ENCODE measurements at places on chromosomes 4 and X.
A peak's percentile ranks its signal among the peaks of the same experiment; 100 is the strongest.

DNA sequence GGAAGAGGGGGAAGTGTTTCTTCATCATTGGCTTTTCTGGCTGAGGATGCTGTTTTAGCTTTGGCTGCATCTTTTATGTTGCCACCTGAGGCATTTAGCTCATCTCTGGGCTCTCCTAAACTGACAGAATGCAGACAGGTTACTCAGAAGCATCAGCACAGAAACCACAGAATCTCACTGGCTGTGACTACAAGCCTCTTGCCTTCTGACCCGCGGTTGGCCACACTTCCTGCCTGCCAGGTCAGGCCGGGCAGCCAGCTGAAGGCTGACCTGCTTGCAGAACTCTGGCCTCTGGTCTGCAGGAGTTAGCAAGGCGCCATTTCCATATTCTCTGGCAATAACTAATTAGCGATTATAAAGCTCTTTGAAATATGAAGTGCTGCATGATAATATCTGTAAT is 366.5 kb downstream of the MID1IP1 start:
- no peak for DNase-seq

- DNase-seq = no peak
Measured at GRCh38 chr4:1907848-1908525, 36.8 kb downstream of the NSD2 start.

DNA sequence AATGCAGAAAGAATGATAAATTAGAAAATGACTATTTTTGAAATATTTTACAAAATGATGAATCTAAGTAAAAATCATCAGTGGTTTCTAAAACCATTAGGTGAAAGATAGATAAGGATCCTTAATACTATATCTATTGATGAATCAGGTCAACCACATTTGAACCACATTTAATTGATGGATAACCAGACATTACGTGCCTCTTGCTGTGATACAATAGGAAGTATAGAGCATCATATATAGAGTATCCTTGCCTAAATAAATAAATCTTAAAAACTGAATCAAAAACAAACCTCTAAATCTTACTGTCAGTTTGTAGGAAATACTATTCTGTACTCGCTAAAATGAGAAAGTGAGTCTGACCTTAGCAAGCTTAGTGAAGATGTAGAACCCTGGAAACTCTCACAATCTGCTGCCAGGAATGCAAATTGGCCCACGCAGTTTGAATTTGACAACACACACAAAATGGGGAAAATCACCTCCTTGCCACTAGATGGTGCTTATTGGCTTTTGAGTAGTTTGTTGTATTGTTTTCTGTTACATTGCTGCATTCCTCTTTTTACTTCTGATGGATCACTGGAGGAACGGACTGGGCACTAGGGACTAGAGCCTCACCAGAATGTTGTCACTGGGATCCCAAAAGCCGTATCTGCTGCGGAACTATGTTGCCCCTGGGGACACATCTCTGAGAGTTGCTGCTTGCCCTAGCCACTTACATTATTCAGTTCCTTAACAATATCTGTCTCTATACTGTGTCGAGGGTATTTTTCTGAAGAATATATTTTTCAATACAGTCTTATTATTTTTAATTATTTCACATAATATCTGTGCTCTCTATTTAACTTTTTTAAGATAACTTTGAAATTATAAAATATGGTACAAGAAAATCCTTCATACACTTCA is 25.4 kb upstream of the SLAIN2 start:
- peak; percentile 85 for DNase-seq

GRCh38 chr4:14877246-14878225 is 124.7 kb upstream of the CPEB2 start:
- peak; percentile 21 for DNase-seq

DNA sequence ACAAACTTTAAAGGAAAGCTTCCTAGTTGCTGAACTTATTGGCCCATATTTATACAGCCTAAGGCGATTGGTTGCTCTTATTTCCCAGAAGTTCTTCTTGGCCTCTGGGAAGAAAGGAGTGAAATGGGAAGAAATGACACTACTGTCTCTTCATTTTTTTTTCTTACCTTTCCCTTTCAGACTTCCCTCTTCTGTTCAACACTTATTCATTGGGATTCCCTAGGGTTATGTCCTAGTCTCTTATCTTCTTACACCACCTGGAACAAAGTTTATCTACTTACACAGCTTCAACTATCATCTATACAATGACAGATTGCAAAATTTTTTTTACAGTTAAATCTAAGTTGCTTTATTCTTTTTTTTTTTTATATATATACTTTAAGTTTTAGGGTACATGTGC is 68.0 kb downstream of the SNX12 start:
- DNase-seq = peak; percentile 34

GRCh38 chrX:18353931-18354368 is 538 bp downstream of the SCML2 start:
- no peak for DNase-seq

GRCh38 chr4:188717661-188718060 is 578.4 kb downstream of the TRIML1 start:
- no peak for DNase-seq

- DNase-seq = no peak
Measured at GRCh38 chrX:121782544-121782943, 735.1 kb downstream of the GLUD2 start.

DNA sequence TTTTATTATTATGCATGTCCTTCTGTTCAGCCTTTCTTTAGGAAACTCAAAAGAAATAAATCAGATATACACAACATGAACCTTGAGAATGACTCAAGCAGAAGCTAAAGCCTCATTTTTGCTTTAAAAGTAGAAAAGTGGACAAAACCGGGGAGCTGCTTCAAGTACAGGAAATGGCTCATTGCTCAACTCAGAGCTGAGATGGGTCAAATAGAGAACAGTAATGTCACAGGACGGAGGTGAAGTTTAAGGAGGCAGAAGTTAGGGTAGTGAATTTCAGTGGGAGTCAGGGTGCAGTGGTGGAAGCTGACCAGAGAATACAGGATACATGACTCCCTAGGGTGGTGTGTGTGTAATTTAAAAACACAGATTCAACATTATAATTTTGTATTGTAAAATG is 22.2 kb downstream of the PHKA2 start:
- no peak for DNase-seq

DNA sequence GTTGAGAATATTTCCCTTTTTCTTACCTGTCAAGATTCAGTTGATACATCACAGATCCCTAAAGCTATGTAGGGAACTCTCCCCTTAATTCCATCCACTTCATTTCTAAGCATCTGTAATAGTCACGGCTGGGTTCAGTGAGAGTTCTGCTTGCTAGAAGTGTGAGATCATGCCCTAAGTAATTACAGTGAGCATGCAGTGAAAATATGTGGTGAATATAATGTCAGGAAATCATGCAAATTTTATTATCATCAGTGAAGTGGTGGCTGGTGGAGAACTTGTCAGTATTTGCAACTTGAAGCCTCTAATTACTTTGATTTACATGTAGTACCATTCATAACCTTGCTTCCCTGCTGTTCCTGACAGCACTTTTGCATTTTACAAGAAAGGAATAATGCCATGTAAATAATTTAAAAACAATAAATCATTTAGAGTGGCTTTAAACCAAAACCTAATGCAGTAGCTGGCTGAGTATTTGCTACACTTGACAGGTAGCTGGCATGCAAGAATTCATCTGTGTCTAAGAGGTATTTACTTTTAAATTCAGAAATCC is 28.3 kb upstream of the CFAP299 start:
- no peak for DNase-seq

DNA sequence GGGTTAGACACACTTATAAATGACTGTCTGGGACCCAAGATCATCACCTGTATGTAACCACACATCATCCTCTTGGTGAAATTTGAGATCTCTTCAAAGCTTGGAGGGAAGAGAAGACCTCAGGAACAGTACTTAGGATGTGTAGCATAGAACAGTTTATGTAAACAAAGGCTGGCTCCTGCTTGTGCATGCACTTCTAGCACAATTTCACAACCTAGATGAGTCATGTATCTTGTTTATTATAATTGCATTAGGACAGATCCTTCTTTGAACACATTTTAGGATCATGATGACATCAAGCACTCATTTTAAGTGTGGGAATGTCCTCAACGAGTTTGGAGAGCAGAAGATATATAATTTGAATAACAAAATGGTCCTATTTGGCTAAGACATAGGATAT is 26.3 kb upstream of the ZMAT1 start:
- no peak for DNase-seq

- DNase-seq = peak; percentile 67
Measured at GRCh38 chr4:54971474-54971950, 153.9 kb downstream of the KDR start.

GRCh38 chr4:86359944-86360478 is at the start of gene MAPK10:
MAPK10 (minus strand) TSS chr4:86360053.
- DNase-seq = peak; percentile 49

DNA sequence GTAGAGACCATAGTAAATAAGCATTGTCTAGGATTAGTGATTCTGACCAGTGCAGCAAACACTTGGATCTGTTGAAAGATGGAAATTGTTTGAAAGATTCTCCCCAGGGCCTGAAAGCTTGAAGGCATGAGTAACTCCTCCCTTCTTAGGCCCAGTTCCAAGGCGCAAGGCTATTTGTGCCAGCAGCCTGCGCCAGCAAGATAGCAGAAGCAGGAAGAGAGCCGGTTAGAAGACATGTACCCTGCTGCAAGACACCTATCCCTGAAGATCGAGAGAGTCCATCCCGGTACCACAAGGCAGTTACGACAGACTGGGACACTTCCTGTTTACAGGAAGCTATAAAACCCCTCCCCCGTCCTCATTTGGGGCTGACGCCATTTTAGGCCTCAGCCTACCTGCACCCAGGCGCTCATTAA is 72.4 kb upstream of the JADE1 start:
- peak; percentile 89 for DNase-seq

- DNase-seq = peak; percentile 82
Measured at GRCh38 chr4:76067652-76068286, 6.7 kb upstream of the ART3 start.

DNA sequence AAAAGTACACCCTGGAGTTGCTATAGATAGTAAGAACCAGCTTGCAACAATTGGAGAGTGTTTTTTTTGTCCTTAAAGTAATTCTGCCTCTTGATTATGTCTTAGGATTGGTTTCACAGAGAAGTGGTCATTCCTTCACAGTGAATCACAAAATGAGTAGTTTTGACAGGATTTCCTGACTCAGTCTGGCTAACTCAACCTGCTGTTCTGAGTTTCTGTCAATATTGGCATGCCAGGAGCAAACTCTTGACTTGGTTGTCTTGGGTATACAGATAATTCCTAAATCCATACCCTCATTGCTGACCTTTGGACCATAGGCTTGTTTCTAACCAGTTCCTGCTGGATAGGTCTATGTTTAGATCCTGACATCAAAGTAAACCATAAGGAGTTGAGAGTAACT is 9.4 kb downstream of the FHIP1A start:
- no peak for DNase-seq
